ENCODE measurements at places on chromosomes 6 and 20.

DNA sequence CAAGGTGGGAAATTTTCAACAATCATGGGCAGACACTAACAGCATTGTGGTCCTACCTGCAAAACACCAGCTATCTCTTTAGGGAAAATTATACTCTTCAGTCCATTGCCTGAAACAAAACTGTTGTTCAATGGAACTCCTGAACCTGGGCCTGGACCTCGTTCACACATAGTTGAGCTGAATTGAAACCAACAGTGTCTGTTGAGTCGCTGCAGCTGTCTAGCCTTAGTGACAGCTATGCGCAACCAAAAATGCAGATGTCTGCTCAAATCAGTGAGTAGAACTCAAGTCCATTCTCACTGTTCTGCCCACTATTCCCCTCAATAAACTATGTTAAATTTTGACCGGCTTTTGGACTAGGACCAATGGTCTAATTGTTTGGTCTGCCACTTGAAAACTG lies 286.2 kb downstream of the TFAP2A start:
- no peak for DNase-seq

DNA sequence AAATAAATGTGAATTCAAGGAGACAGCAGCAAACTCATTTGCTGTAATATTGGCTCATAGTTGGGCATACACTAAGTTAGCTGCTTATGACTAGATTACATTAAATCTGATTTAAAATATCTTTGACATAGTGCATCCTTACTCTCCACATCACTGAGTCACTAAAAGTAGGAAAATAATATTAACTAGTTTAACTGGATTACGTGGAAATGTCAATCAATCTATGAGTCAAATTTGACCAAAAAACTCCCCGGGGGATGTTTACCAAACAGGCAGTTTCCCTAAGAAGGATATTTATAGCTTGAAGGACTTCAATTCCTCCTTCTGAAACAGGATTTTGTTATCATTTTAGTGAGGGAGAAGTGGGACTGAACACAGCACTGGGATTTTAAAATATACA lies 366.5 kb downstream of the ESR1 start:
- no peak for DNase-seq

- DNase-seq: peak; percentile 30
These were observed 21.5 kb upstream of the AAR2 start for GRCh38 chr20:36214684-36215256.

- no peak for DNase-seq
These were observed 67.3 kb downstream of the MDGA1 start for GRCh38 chr6:37630281-37630799.

- DNase-seq: no peak
These were observed 344.2 kb upstream of the BTBD3 start for GRCh38 chr20:11573507-11573906.

DNA sequence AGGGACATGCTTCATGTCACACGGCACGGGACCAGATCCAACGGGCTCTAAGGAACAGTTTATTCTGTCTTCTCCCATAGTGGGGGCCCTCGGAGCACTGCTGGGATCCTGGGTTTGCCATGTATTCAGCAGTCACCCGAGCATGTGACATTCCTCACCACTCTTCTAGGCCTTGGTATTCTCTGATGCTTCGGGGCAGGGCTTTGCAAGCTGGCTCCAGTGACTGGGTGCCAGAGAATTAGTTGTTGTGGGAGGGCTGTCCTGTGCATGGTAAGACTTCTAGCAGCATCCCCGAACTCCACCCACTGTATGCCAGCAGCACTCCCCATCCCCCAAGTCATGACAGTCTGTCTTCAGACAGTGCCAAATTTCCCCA lies 5.4 kb downstream of the CCN5 start:
- DNase-seq: no peak

DNA sequence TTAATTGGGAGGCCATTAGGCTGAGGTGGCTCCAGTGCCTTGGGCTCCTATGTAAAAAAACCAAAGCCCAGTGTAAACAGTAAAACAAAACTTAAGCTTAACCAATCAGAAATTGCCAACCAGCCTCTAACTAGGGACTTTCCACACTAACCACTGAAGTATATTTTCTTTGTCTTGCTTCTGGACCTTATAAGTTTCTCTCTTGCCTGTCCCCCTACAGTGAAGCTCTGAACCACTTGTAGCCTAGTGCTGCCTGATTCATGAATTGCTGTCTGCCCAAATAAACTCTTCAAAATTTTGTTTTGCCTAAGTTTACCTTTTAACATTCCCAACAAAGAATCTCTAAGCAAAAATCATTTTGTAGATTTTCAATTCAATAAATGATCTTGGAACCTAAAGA lies 28.2 kb downstream of the POPDC3 start:
- no peak for DNase-seq

- no peak for DNase-seq
These were observed 2.5 kb downstream of the OVOL2 start for GRCh38 chr20:18055261-18055660.

- DNase-seq: peak; percentile 49
These were observed 106.8 kb downstream of the GJA10 start for GRCh38 chr6:90000864-90001731.

GRCh38 chr6:32774426-32774825 lies 11.1 kb upstream of the HLA-DQB2 start:
- no peak for DNase-seq

DNA sequence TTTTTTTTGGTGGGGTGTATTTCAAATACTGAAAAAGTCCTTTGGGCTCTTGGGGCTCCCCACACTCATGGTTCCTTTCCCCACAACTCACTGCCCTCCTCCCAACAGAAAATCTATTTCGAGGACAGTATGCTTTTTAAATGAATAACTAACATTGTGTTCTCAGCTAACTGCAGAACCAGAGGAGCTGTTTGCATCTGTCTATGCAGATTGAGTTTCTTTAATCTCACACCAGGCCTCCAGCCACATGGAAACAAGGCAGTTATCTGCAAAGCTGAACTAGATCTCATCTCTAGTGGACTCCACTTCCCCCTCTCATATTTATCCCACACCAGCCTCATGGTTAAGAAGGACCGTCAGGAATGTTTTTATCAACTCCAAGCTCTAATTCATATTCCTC lies 955.1 kb downstream of the KIF16B start:
- no peak for DNase-seq

GRCh38 chr20:5056801-5057599 lies 55.7 kb upstream of the SLC23A2 start:
- peak; percentile 82 for DNase-seq

DNA sequence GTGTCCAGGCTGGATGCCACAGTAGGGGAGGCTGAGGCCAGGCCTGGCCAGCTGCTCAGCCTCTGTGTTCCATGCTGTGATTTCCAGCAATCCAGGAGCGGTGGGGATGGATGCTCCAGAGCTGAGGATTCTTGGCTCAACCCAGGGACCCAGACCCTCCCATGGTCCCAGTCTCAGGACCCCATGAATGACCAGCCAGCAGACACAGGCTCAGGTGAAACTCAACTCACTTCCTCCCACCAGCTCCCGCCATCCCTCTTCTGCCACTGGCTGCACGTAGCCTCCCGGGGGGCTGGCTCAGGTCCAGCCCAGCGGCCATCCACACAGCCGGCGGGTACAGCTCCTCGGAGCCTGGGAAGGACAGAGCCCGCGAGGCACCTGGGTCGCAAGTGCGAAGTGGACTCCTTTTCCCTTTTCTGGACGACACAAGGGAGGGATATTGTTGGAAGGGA lies 54.5 kb upstream of the DACT2 start:
- DNase-seq: no peak
